Kidney capillary endothelial cell (primary cell): ENCODE measurements at places on chromosomes 1 and 21.

DNA sequence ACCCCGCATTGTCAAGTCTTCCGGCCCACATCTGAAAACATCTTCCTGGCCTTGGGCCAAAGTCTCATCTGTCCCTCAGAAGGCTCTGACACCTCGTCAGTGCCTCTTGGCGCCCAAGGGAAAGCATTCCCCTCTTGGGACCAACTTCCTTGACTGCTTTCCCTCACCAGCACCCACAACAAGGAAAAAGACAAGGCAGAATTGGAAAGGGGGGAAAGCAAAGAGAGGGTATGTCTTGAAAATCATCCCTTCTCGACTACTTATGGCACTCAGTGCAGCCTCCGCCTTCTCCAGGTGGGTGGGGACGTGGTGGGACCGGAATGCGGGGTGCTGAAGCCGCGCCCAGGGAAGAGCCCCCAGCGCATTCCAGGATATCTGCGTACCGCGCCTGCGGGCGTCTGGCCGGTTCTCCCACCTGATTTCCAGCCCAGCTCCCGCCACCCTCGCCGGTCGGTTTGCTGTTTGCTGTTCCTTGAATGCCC is 554 bp upstream of the SLC39A1 start:
- DNase-seq: peak; percentile 50

GRCh38 chr21:36501589-36501892 is 21.6 kb upstream of the CLDN14 start:
- DNase-seq: no peak

DNA sequence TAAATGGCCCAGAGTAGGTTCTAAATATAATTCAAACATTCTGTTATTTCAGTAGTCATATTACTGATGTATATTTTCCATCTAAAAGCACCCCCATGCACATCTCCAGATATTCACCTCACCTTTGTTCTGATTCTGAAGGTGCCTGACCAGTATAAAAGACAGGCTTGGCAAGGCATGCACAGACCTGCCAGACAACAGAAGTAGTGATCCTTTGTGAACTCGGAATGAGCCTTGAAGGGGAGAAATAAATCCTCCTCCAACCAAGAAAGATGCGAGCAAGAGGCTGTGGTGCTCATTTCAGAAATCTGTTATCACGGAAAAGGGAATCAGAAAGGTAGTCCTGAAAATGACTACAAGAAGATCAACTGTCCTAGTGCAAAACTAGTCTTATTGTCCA is 287.3 kb downstream of the VAV3 start:
- no peak for DNase-seq

DNA sequence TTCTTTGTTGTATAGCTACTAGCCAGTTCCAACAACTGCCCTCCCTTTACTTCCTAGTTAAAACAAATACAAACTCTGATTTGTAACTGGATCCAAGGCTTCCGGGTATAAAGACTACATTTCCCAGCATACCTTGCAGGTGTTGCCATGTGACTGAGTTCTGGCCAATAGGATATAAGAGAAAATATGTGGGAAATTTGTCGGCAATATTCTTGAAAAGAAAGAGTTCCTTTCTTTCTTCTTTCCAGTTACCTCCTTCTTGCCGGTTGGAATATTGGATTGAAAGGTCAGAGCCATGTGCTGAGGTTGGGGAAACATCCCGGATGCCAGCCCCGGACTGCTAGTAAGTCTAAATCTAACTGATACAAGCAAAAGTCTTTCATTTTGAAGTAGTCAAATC is 23.0 kb upstream of the ZBTB40 start:
- peak; percentile 53 for DNase-seq

DNA sequence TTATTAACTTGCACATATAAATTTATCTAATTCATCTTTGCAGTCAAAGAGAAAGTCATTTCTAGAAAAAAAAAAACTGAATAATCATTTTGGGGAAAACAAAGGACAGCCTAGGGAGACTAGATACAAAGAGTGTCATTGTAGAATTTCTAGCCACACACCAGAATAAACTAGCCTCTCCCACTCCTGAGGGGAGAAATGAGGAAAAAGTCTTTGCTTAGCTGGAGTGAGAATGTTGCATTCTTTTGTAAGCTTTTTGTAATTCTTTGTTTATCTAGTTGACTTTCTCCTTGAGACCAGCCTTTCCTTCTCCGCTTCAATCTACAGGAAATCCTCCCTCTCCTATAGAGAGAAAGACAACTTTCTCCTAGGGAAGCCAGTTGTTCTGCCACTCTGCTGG is 15.9 kb upstream of the CGN start:
- DNase-seq: no peak

GRCh38 chr1:87436534-87436933 is 107.9 kb downstream of the LMO4 start:
- DNase-seq: no peak
